AG04450 (cell line): ENCODE measurements at places on chromosomes 6 and 20. TPM values are rescaled to one million over a fixed set of nuclear protein-coding genes. Genes with fewer than 3 reads are reported as not detected.

DNA sequence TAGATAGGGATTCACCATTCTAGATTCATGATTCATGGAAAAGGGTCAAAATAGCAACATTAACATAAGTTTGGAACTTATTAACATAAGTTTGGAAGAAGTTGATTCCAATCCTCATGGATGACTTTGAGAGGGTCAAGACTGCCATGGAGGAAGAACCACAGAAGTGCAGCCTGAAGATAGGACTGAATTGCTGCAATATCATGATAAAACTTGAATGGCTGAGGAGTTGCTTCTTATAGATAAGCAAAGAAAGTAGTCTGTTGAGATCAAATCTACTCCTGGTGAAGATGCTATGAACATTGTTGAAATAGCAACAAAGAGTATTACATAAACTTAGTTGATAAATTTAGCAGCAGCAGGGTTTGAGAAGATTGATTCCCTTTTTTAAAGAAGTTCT is 62.2 kb downstream of the GMDS start:
- DNase-seq, result no peak

- no peak for DNase-seq
Observed at GRCh38 chr6:21381331-21381963, 212.1 kb upstream of the SOX4 start.

DNA sequence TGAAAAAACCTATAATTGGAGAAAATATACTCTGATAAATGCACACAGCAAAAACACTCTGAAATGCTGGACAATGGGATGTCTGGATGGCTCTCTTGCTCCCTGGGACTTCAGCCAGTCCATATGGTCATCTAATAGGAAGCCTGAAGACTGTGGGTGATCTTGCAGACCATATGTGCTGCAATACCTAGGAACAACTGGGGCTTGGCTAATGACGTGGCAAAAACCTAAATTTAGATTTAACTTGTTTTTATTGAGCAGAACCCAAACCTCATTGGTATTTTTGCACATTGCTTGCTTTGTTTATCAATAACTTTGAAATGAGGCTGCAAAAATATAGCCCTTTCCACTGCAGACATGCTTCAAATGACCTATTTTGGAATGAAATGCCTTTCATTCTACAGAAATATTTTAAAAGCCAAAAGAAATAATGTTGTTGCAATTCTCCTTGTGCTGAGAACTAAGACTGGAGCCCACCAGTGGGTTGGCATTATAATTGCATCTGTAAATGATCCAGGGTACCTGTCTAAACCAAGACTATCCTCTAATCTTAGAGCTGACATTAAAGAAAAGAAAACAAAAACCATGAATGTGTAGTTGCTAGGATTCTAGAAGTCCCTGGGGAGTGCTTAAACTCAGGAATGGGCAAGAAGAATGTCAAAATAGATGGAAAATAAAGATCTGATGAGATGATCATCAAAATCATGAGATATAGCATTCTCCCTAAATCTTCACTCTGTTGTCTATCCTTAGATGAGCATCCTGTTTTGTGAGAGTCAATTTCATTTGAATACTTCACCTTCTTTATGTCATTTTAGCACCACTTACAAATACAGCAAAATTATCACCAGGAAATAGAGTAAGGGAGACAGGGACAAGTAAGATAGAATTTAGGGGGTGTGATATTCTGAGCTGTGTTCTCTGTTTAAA is 152.1 kb upstream of the RIMS1 start:
- DNase-seq, result no peak

C6orf58 gene
- 0.12 TPM in 1 of 2 replicates, not detected in the other for polyA plus RNA-seq

TUBB1 gene
- polyA plus RNA-seq, result not detected in 2 replicates

DNA sequence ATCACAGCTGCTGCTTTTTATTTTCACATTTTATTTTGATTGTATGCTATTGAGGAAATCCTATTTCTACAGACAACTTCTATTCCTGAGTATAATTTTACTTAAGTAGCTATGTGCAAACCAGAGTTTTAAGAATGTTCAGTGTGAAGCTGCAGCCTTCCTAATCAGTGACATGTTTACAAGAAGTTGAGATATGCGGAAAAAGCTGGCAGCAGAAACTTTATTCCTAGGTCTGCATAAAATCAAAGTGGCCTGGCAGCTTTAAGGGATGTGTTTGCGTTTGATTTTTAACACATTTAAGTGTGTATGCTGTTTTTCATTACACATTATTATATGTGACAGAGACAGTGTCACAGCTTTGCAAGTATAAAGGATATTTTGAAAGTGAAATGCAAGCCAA is 26.3 kb downstream of the MAPK14 start:
- no peak for DNase-seq

DNA sequence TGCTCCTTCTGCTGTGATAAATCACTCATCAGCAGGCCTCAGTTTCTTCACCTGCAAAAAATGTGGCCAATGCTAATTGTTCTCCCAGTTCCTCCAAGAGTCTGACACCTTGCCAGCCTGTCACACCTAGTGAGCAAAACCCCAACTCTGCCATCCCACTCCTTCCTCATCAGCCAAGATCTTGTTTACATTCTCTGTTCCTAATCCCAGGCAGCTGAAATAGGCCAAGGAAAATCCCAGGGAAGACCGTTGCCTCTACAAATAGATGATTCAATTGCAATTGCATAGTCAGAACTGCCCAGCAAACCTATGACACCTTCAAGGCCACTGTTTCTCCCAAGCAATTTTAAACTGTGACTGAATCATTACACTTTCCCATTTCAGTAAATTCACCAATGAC is 78.7 kb downstream of the GMDS start:
- DNase-seq, result no peak

DNA sequence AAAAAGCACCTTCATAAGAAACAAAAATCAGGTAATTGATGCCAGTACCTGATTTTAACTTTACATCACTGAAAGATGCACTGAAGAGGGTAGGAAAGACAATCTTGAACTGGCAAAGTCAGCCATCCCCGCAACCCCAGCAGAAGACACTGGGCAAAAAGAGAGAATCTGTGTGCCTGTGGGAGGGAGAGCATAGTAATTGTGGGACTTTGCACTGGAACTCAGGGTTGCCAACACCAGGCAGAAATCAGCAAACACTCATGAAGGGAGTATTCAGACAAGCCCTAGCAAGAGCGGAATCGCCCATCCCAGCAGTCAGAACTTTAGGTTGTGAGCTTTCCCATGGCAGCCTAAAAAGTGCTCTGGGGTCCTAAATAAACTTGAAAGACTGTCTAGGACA is 344.6 kb upstream of the GJE1 start:
- DNase-seq, result no peak

DNA sequence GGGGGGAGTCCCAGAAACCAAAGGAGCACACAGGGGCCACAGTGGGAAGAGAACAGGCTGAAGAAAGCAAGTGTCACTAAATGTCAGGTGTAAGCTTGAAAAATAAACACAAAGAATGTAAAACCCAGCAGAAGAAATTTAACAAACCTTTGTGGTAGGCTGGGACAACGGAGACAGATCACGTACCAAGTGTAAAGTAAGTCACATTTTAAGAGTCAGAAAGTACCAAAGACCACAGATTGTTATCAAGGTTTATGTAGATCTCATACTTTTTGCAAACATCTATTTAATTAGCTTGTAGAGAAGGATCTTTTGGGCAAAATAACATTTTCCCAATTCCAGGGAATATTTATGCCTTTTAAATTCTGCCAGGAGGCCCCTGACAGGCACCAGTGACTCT is 1.6 kb downstream of the CLIC5 start:
- no peak for DNase-seq

DNA sequence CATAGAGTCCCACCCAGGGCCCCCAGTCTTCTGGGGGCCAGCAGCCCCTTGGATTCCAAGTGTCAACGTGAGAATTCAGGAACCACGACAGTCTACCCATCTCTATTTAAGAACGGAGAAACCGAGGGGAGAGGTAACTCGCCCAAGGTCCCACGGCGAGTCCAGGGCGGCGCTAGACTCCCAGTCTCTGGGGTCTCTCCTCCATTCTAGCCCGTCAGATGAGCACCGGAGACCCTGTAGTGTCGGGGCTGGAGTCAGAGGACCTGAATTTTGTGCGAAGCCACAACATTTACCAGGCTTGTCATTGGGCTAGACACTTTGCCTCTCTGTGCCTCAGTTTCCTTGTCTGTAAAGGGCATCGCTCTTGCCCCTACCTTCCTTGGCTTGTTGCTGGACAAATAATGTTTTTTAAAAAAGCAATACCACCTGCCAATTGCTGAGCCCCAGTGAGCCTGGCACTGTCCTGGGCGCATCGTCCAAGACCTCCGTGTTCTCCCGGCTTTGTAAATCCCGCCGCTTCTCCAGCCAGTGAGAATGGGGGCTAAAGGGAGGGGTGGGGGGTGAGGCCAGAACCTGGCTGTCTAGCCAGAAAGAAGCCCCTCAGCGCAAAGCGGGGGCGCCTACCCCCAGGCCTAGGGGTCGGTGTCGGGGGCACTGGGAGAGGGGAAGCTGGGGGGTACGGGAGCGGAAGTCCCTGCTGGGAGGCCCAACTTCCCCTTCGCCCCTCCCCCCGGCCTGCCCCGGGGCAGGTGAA is 91.7 kb downstream of the NCR2 start:
- no peak for DNase-seq

- no peak for DNase-seq
Observed at GRCh38 chr6:99458319-99458718, 33.2 kb upstream of the PNISR start.

DNA sequence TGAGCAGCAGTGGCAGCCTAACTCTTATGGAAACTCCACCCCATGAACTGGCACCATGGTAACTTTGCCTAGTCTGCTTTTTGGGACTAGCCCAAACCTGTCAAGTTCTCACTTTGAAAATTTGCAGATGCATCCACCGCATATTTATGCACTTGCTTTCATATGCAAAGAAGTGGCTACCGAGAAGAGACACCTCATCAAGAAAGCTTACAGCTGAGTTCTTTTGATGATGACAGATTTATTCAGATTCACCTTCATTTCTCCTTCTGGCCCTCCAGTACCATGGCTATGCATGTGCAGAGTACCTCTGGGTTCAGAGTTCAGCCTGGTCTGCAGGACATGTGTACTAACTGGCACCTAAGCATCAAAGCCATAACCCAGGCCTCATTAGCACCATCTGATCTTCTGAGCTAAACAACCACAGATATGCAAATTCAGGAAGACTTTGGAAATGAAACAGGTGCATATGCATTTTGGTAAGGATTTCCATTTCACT is 154.3 kb upstream of the TENT5A start:
- no peak for DNase-seq

MYBL2 gene
- 1.7 and 2.5 TPM in 2 replicates for polyA plus RNA-seq

GMDS gene
- polyA plus RNA-seq, result 18.8 and 26.4 TPM in 2 replicates

RNF5 gene
- polyA plus RNA-seq, result 33.3 TPM in 2 replicates

MSH5 gene
- polyA plus RNA-seq, result 6.4 and 7.2 TPM in 2 replicates

DNA sequence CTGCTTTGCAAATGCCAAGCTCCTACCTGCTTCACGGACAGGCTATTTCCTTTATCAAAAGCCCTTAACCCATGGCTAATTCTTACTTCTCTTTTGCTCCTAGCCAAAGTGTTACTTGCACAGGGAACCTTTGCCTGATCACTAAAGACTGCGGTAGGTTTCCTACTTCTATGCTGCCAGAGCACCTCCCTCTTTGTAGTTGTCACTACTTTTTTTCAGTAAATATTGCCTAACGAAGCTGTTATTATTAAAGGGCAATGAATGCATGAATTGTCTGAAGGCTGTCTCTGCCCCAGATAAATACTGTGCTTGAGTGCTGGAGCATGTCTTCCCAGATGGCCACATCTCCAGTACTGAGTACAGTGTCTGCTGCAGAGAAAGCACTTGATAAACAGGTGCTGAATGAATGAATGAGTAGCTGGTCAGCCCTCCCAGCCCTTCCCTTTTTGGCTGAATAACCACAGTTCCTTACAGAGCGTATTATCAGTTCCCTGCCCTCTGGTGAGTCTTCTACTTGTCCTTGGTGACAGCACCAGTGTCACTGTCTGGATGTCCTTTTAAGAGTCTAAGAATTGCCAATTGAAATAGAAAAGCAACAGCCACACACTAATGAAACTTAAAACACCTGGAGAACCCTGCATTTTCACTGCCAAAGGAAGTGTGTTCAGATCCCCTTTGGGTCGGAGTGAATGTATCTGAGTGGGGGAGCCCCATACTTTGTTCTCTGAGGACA is 73.6 kb upstream of the TRAF3IP2 start:
- DNase-seq, result no peak

DNA sequence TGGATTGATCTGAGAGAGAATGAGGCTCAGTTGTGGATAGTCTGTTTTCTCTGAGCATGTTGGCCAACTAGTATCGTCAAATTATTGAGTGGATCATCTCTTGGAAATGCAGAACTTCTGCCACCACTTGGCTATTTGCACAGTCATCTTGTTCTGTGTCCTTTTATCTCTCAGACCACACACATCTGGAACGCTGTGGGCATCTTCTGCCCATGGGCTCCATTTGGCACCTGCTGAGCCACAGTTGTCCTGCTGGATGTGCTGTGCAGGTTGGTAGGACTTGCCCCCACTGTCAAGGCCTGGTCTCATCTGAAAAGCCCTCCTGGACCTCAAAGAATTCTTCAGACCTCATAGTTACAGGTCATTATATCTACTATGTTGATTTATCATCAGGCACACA is 16.7 kb upstream of the C20orf144 start:
- no peak for DNase-seq

DNA sequence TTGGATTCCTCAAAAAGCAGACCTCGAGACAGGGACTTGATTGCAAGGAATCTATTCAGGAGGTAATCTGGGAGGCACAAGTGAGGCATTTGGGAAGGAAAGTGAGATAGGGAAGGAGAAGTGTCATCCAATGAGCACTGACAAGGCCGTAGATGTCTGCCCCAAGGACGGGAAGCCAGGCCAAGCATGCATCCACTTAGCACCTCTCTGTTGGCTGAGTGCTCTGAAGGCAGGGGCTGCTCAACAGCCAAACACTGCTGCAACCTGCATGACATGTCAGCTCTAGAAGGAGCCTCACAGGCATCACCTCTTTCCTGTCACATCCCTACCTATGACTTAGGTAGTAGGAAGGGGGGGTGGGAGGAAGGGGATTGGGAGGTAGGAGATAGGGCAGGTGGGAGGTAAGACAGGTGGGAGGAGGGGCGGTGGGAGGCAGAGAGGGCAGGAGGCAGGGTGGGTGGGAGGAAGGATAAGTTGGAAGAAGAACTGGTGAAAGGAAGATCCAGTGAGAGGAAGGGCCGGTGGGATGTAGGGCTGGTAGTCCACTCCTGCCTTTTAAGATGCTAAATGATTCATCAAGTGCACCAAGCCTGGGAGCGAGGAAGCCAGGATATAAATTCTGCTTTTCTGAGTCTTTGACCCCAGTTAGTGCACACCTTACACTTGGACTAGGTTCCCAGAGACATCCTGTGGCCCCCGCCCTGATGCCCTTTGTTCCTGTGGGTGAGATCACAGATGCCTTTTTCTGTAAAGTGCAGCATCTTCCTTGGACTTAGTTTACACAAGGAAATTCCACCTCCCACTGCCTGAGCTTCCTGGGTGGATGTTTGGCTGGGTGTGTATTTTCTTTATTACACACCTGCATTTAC is 83.8 kb upstream of the NXT1 start:
- no peak for DNase-seq

- DNase-seq, result no peak
Observed at GRCh38 chr6:37062424-37062823, 57.0 kb downstream of the FGD2 start.

DNA sequence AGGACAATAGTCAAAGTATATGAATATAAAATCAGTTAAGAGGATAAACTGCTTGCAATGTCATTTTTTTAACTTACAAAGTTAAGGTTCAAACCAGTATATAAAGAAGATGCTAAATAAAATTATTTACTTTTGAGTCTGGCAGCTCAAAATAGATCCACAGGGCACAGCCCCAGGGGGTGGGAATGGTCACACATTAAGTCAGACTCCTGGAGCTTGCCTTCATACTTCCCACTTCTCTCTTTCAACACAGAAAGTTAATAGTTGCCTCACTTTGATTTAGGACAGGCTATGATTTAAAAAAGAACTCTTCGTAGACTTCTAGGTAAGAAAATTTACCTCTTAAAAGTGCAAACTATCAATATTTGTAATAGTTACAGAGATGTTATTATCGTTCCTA is 158.3 kb upstream of the RUNX2 start:
- no peak for DNase-seq
